RPMI7951 (cell line): ENCODE measurements at places on chromosomes 1 and 21. TPM values are rescaled to one million over a fixed set of nuclear protein-coding genes. Genes with fewer than 3 reads are reported as not detected.

The RNF186 gene
- not detected in 2 replicates for total RNA-seq

The STPG1 gene
- 8.6 and 11.8 TPM in 2 replicates for total RNA-seq

The MRPL37 gene
- 144 TPM in 2 replicates for total RNA-seq

The OLFML2B gene
- total RNA-seq, result 15.0 and 20.3 TPM in 2 replicates

The DIPK1A gene
- 18.3 and 21.3 TPM in 2 replicates for total RNA-seq

The F13B gene
- 0.24 TPM in 1 of 2 replicates, not detected in the other for total RNA-seq

The IGSF5 gene
- total RNA-seq, result not detected in 2 replicates

The PCBP3 gene
- total RNA-seq, result 4.0 and 8.4 TPM in 2 replicates

The IL22RA1 gene
- total RNA-seq, result 1.6 and 2.3 TPM in 2 replicates

The COL8A2 gene
- 0.88 and 0.96 TPM in 2 replicates for total RNA-seq

The ICOSLG gene
- 2.1 and 4.6 TPM in 2 replicates for total RNA-seq

The FNDC10 gene
- 3.4 and 3.6 TPM in 2 replicates for total RNA-seq

The FMN2 gene
- 19.8 and 25.8 TPM in 2 replicates for total RNA-seq

The METTL25B gene
- 6.4 and 6.9 TPM in 2 replicates for total RNA-seq

The FAM78B gene
- 0.36 and 0.88 TPM in 2 replicates for total RNA-seq

The PRAMEF25 gene
- not detected in 2 replicates for total RNA-seq

The TMEM54 gene
- total RNA-seq, result 110 and 148 TPM in 2 replicates

The KCNAB2 gene
- 4.0 and 5.5 TPM in 2 replicates for total RNA-seq

The NBPF10 gene
- total RNA-seq, result 0.49 and 0.84 TPM in 2 replicates

The TBX15 gene
- 0.20 and 0.24 TPM in 2 replicates for total RNA-seq

The GPR89A gene
- total RNA-seq, result 20.9 and 23.4 TPM in 2 replicates

The TRIM67 gene
- not detected in 2 replicates for total RNA-seq

The FRRS1 gene
- 7.8 and 9.7 TPM in 2 replicates for total RNA-seq

The HPCA gene
- not detected in 2 replicates for total RNA-seq

The TRABD2B gene
- total RNA-seq, result not detected in 2 replicates

The GJA5 gene
- 0.12 TPM in 1 of 2 replicates, not detected in the other for total RNA-seq

The ARHGAP29 gene
- total RNA-seq, result 10.7 and 13.6 TPM in 2 replicates

The PROK1 gene
- total RNA-seq, result 0.24 and 0.39 TPM in 2 replicates

The IFNLR1 gene
- 11.7 and 12.8 TPM in 2 replicates for total RNA-seq
